Fibroblast of lung (primary cell): ENCODE measurements at places on chromosomes 1 and 21. TPM values are rescaled to one million over a fixed set of nuclear protein-coding genes. Genes with fewer than 3 reads are reported as not detected.

GRCh38 chr1:84782881-84783280 lies 92.6 kb upstream of the SSX2IP start:
- no peak overlapping the region for H3K27ac ChIP-seq
- no peaks in the 10 kb centered on the region for H3K27me3 ChIP-seq
- H3K4me1 ChIP-seq, result no peaks in the 10 kb centered on the region
- DNase-seq, result no peak
- H3K4me3 ChIP-seq, result no peak overlapping the region
- no peaks in the 10 kb centered on the region for H3K36me3 ChIP-seq

GRCh38 chr1:15848929-15849774 lies 1.6 kb downstream of the SPEN start:
- H3K27me3 ChIP-seq, result no peaks in the 10 kb centered on the region
- no peaks in the 10 kb centered on the region for H3K36me3 ChIP-seq
- H3K4me3 ChIP-seq, result peak overlapping the region; percentile 93
- DNase-seq, result peak; percentile 83

DNA sequence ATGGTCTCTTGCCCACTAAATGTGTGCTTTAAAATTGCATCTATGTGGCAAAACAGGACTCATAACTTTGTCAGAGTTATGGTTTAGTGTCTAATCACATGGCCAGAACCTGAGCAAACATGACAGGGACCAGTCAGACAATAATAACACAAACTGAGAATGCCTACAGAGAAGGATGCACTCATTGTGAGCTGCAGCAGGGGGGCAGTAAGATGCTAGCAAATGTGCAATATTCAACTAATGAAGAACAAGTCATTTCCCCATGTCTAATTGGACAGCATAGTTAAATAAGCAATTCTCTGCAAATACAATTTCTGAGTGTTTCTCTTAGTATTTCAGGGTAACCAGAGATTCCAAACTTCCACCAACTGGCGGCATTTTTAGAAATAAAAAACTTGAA lies 30.8 kb downstream of the SPAG17 start:
- H3K36me3 ChIP-seq, result no peaks in the 10 kb centered on the region
- no peaks in the 10 kb centered on the region for H3K27me3 ChIP-seq
- DNase-seq, result peak; percentile 15
- no peak overlapping the region for H3K27ac ChIP-seq
- no peaks in the 10 kb centered on the region for H3K4me1 ChIP-seq

DNA sequence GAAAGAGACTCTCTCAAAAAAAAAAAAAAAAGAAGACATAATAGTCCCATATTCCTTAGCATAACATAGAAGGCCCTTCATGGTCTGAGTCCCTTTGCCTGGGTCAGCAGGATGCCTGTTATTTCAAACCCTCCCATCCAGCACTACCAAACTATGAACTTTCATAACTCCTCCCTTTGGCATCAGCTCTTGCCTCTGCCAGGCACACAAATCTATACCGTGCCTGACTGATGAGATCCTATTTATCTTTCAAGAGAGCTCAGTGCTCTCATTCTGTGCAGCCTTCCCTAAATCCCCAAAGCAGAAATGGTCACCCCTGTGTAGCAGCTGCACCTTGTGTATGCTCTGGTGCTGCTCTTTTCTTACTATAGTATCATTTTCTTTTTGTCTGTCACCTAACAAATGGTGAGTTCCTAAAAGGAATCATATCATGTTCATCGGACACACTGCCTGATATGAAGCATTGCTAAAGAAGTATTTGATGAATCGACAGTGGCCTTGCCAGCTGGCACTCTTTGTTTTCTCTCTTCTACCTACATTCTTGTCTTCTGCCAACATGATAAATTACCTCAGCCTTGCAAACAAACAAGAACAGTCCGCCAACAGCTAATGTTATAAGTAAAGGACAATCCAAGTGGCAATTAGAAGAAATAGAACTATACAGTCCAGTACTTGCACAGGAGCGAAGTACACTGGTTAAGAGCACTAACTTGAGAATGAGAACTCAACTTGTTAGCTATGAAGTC lies 29.9 kb downstream of the FMO4 start:
- no peak for DNase-seq
- no peak overlapping the region for H3K4me3 ChIP-seq
- no peaks in the 10 kb centered on the region for H3K36me3 ChIP-seq
- peaks cover 3% of the 10 kb centered on the region for H3K27me3 ChIP-seq
- H3K4me1 ChIP-seq, result no peaks in the 10 kb centered on the region
- no peak overlapping the region for H3K27ac ChIP-seq

DNA sequence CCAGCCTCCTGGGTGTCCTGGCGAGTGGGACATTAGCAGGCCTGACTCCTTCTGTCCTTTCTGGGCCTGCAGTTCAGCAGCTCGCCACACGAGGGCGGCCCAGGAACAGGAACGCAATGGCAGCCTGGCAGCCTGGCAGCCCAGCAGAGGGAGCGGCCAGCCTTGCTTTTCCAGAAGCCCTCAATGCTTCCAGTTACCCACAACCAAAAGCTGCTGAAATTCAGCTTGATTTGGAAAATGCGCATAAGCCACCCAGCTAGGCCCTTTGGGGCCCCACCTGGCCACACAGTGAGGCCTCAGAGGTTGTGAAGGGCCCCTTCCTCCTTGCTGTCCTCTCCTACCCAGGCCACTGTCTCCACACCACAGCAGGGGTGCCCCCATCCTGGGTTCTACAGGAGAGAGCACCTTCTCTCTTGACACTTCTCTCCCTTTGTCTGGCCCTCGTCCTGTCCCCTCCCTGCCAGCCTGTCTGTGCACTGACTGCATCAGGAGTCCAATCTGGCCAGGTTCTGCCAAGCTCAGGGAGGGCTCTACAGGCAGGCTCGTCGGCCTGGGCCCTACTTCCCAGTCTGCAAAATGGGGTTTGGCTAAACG lies 103.4 kb upstream of the VAMP3 start:
- peak; percentile 76 for DNase-seq
- H3K27ac ChIP-seq, result no peak overlapping the region
- no peaks in the 10 kb centered on the region for H3K4me1 ChIP-seq

Gene AIM2
- total RNA-seq, result not detected in 2 replicates

Gene OR2L3
- total RNA-seq, result under 0.01 TPM in 1 of 2 replicates, not detected in the other
